ENCODE measurements at places on chromosomes 6 and 20.

DNA sequence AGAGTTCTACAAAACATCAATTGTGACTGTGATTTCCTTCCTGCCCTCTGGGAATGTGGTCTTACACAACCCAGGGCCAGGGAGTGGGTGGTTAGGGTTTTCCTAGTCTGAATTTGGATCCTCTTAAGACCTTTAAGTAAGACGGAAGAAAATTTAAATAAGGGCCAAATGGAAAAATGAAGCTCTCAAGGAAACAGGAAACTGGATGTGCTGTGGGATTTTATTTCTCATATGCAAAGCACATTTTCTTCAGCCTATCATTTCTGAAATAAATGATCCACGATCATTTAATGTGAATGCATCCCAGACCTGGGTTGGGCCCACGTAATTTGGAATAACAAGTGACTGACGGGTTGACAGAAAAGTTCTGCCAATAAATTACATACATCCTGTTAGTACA lies 243.6 kb downstream of the CLIC5 start:
- DNase-seq = no peak

GRCh38 chr6:13237318-13237717 lies 91.0 kb downstream of the TBC1D7 start:
- DNase-seq = no peak

DNA sequence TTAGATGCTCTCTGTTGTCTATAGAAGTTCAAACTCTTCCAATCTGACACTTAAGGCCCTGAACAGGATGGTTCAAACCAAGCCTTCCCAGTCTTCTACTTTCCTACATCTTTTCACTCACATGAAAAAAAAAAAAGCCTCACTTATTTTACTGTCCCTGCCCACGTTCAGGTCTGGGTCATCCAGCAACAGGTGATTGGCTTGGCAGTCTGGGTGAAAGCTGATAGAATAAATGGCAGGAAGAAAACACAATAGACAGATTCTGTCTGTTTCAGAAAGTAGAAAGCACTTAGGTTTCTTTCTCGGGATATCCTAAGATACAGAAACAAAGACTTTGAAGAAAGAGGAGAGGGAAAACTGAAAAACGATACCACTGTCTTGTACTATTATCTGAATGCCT lies 61.8 kb upstream of the HSF2 start:
- no peak for DNase-seq

- DNase-seq = no peak
These were observed 2.7 kb upstream of the MYT1 start for GRCh38 chr20:64161356-64162238.

DNA sequence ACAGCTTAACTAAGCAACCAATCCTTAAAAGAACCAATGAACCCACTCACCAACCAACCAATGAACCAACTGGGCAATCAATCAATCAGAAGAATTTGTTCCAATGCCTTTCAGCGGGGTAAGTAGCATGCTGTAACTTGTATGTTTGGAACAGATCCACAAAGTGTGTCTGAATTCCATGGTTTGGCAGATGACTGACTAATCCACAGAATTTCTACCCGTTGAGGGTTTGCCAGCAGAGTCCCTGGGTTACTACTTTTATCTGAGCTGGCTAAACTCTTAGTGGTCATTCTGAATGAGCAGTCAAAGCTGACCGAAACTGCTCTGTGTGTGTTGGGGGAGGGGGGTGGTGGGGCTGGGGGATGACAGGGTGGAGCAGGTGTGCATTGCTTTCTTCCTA lies 125.0 kb upstream of the JAG1 start:
- DNase-seq = no peak

GRCh38 chr6:17959302-17959701 lies 28.1 kb downstream of the KIF13A start:
- DNase-seq = no peak

GRCh38 chr6:152573762-152574161 lies 63.4 kb downstream of the SYNE1 start:
- DNase-seq = no peak

DNA sequence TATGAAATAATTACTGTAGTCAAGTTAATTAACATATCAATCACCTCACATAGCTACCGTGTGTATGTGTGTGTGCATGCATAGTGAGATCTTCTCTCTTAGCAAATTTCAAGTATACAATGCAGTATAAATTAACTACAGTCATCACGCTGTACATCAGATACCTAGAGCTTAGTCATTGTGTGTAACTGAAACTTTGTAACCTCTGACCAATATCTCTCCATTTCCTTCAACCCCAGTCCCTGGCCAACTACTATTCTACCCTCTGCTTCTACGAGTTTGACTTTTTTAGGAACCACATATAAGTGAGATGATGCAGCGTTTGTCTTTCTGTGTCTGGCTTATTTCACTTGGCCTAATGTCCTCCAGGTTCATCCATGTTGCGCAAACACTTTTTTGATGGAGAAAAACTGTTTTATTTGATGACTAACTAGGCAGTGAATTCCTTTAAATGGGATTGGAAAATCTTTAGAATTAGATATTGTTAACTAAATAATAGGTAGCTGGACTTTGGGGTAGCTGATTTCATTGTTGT lies 459.5 kb downstream of the DHX35 start:
- no peak for DNase-seq

- no peak for DNase-seq
These were observed 10.3 kb downstream of the ARHGAP18 start for GRCh38 chr6:129699659-129700058.

DNA sequence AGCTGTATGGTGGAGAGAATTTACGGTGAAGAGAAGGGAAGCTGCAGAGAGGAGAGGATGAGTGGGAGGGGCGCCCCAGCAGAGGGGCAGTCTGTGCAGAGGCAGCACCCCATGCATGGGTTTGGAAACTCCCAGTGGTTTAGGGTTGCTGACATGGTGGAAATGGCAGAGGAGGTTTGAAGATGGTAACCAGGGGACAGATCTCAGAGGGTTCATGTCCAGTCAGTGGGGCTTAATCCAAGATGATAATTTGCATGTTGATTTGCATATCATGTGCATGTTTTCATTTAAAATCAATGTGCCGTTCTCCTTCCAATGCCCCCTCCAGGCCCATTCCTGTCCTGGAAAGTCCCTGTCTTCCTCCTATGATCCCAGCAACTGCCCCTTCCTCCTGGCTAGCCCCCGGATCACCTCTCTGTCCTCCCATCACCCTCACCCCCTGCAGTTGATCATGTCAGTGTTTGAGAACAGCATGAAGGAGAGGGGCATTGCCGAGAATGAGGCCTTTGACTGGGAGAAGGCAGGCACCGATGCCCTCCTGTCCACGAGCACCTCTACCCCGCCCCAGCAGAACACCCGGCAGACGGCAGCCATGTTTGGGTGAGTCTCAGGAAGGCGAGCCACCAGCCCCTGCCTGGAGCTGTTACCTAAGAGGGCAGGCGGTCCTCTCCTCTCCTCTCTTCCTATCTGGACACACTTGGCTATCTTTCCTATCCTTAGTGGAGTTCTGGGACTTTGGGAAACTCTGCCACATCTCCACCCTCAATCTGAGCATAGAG lies 14.3 kb downstream of the TTBK1 start:
- DNase-seq = no peak

- no peak for DNase-seq
These were observed 36.8 kb upstream of the SMIM29 start for GRCh38 chr6:34285448-34286164.

DNA sequence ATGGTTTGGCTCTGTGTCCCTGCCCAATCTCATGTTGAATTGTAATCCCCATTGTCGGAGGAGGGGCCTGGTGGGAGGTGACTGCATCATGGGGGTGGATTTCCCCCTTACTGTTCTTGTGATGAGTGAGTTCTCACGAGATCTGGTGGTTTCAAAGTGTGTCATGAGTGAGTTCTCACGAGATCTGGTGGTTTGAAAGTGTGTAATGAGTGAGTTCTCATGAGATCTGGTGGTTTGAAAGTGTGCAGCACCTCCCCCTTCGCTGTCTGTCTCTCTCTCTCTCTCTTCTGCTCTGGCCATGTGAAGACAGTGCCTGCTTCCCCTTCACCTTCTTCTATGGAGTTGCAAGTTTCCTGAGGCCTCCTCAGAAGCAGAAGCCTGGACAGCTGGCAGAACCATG lies 87.6 kb downstream of the MYLK4 start:
- no peak for DNase-seq

GRCh38 chr6:139597771-139598755 lies 223.6 kb upstream of the CITED2 start:
- peak; percentile 25 for DNase-seq

GRCh38 chr6:126118058-126118755 lies 131.9 kb downstream of the TRMT11 start:
- no peak for DNase-seq

- DNase-seq = no peak
These were observed 124.5 kb upstream of the SALL4 start for GRCh38 chr20:51926670-51927305.

DNA sequence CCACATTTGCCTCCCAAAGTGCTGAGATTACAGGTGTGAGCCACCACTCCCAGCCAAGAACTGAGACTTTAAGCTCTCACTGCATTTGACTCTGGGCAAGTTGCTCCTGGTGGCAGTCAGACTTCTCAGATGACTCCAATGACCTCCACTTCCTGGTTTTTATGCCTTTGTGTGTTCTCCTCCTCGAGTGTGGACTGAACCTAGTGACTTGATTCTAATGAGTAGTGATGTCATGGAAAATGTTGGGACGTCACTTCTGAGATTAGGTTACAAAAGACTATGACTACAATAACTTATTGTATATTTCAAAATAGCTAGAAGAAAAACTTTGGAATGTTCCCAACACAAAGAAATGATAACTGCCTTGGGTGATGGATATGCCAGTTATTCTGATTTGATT lies 12.0 kb downstream of the SPINT3 start:
- no peak for DNase-seq

DNA sequence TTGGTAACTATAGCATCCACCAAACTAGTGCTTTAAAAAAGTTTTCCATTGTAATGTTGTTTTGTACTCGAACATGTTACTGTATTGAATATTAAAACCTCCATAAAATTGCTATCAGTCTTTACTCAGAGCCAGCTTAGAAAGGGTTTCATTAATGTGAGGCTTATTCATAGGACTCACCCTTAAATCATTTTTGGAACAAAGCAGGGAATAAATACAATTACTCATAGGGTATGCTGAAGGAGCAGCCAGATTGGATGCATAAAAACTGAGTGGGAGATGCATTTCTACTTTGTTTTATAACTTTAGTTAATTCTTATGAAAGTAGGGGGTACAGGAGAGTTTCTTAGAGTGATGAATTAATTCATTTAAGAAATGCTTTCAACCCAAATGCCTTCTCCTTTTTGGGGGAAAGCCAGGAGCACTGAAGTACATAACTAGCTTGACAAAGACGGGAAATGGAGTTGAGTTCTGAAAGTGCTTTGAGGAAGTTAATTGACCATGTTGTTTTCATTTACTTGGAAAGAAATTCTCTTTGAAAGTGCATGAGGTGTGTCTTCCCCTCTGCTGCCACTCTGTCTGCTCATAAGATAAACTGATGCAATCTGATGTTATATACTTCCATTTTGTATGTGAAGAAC lies 90.3 kb downstream of the RNF144B start:
- no peak for DNase-seq

GRCh38 chr20:49515586-49515985 lies 33.1 kb upstream of the KCNB1 start:
- DNase-seq = no peak

DNA sequence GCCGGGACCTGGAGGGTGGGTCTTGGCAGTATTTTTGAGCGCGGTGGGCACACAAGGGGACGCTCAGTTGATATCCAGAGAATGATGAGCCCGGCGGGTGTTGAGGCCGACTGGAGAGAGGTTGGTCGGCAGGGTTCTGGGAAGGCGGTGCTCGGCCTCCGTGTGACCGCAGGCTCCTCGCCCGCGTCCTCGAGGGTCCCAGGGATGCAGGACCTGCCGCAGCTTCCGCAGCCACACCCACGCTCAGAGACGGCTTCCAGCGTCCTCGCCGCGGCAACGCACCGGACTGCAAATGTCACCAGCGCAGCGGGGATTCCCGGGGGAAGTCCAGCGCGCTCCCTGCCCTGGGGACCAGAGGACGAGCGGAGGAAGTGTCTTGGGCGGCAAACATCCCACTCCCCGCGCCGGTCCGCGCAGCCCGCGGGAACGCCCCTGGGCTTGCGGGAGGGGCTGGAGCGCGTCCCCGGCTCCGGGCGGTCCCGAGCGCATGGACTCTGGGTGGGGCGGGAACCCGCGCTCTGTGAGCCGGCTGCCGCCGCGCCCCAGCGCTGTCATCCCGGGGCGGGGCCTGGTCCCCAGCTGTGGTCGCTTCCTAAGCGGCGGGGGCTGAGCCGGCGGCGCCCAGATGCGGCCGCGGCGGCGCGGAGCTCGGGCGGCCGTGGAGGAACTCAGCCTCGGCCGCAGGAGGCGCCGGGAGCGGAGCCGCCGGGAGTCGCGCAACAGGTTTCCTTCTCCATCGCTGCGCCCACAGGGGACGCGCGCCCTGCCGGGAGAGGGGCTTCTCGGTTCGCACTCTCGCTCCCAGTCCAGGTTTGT lies at the start of gene STX11:
STX11 (plus strand) TSS at position 624 of the 816 bp plus-strand sequence. CDS start 36,111 bp downstream, outside the sequence.
- DNase-seq = peak; percentile 56

DNA sequence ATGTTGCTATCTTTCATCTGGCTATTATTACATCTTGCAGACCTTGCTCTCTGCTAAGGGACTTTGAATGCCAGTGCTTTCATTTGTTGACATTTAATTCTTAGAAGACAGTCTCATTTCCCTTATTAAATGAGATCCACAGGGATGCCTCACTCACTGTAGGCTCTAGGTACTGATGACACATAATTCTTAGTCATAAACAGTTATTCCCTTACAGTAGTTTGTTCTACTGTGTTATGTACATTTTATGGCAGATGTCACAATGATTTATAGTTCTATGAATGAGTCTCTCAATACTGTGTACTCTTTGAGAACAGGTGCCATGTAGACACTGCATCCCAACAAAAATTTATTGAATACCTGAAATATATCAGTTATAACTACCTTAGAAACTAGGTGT lies 70.3 kb downstream of the FAM83B start:
- DNase-seq = peak; percentile 79

GRCh38 chr6:140355476-140355875 lies 981.0 kb upstream of the CITED2 start:
- DNase-seq = no peak

DNA sequence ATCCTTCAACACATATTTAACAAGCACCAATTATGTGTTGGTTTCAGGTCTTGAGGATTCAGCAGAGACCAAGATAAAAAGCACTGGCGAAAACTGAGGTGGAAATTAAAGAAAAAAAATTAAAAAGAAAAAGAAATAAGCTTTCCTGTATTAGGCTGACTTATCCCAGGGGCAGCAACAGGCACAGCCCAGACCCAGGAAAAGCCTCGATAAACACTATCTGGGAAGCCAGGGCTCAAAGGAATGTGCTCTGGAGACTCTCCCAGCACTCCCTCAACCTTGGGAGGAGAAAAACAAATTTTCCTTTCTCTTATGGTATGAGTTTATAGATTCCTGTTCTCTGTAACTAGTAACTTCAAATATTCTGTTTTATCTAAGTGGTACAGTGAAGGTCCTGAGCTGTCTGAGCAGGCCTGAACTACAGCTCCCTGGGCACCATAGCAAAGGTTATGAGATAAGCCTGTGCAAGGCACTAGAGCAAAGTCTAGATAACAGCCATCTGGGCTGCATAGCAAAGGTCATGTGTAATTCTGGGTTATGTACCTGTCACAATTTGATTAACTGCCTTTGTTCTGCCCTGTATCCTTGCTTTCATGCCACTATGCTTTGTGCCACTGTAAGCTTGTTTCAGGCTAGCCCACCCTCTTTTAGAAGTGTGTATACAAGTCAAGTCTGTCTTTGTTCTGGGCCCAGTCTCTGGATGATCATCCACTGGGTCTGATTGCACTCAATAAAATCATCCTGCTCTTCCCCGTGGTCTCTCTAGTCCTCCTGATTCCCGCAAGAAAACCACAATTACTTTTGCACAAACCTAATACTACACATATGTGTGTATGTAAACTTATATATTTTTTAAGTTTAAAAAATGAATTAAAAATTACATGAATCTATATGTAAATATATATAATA lies 54.0 kb downstream of the IL22RA2 start:
- no peak for DNase-seq

- DNase-seq = no peak
These were observed 61.1 kb upstream of the SNX9 start for GRCh38 chr6:157761926-157762325.
